Activated T-cell treated with anti-CD3 and anti-CD28 coated beads, Interleukin-2, amount 50 U/mL, for 24 hours (primary cell): ENCODE measurements at places on chromosomes 4 and X.

DNA sequence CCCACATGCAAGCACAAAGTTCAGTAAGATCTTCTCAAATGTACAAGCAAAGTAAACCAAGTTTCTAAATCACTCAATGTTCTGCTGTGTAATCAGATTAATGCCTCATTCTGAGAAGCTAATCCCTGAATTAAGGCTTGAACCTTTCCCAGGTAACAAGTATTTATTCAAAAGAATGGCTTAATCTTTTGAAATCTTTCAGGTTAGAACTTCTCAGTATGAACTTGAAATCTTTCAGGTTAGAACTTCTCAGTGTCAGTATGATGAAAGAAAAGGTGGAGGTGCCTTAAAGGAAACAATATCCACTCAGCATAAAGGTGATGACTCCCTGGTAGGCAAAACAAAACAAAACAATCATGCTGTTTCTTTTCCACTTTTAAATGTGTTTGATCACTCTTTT, 29.0 kb downstream of the TMPRSS11B start:
- no peak for DNase-seq
- no peak overlapping the region for H3K27ac ChIP-seq
- no peaks in the 10 kb centered on the region for H3K36me3 ChIP-seq
- H3K4me3 ChIP-seq = no peak overlapping the region
- peaks cover 36% of the 10 kb centered on the region for H3K27me3 ChIP-seq

- no peaks in the 10 kb centered on the region for H3K4me1 ChIP-seq
- no peaks in the 10 kb centered on the region for H3K27me3 ChIP-seq
- H3K27ac ChIP-seq = no peak overlapping the region
- no peaks in the 10 kb centered on the region for H3K36me3 ChIP-seq
Observed at GRCh38 chr4:40649321-40649720, 19.7 kb upstream of the RBM47 start.

- no peak overlapping the region for H3K4me3 ChIP-seq
- peaks cover 45% of the 10 kb centered on the region for H3K4me1 ChIP-seq
- no peaks in the 10 kb centered on the region for H3K27me3 ChIP-seq
- DNase-seq = peak; percentile 26
- H3K27ac ChIP-seq = peak overlapping the region; percentile 47
- H3K36me3 ChIP-seq = no peaks in the 10 kb centered on the region
Observed at GRCh38 chrX:129760981-129761380, 18.8 kb upstream of the SASH3 start.

- no peak overlapping the region for H3K27ac ChIP-seq
- no peaks in the 10 kb centered on the region for H3K4me1 ChIP-seq
- no peak overlapping the region for H3K4me3 ChIP-seq
- no peak for DNase-seq
Observed at GRCh38 chrX:35773958-35774564, 24.1 kb upstream of the MAGEB16 start.

DNA sequence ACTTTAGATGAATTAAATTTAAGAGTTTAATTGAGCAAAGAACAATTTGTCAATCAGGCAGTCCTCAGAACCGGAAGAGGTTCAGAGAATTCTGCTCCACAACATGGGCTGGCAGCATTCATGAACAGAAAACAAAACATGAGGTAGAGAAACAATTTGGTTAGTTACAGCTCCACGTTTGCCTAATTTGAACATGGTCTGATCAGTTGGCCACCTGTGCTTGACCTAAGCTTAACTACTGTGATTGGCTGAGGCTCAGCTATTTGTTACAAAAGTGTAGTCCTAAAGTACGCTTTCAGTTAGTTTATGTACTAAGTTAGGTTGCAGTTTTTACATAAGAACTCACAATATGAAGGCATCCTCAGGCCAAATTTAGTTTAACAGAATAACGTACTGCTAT, 258.6 kb downstream of the ADAM29 start:
- H3K4me3 ChIP-seq = no peak overlapping the region
- DNase-seq = no peak
- H3K4me1 ChIP-seq = no peaks in the 10 kb centered on the region
- no peaks in the 10 kb centered on the region for H3K27me3 ChIP-seq
- no peaks in the 10 kb centered on the region for H3K36me3 ChIP-seq

- peaks cover 19% of the 10 kb centered on the region for H3K27me3 ChIP-seq
- H3K27ac ChIP-seq = no peak overlapping the region
- no peaks in the 10 kb centered on the region for H3K36me3 ChIP-seq
- DNase-seq = no peak
- no peak overlapping the region for H3K4me3 ChIP-seq
Observed at GRCh38 chrX:104679175-104679574, 113.2 kb downstream of the IL1RAPL2 start.
